ENCODE measurements at places on chromosomes 13 and 19. TPM values are rescaled to one million over a fixed set of nuclear protein-coding genes. Genes with fewer than 3 reads are reported as not detected.

The LHFPL6 gene
- total RNA-seq: 5.7 TPM

The XRCC1 gene
- total RNA-seq: 27.9 TPM

The MKNK2 gene
- total RNA-seq: 67.8 TPM

The TBXA2R gene
- total RNA-seq: 0.79 TPM

The AP1M2 gene
- 41.6 TPM for total RNA-seq

All from A549 treated with Mapracorat at 1 μM for 4 hours (cell line).